CD4-positive, CD25-positive, alpha-beta regulatory T cell (primary cell): ENCODE measurements at places on chromosomes 6 and 20.

DNA sequence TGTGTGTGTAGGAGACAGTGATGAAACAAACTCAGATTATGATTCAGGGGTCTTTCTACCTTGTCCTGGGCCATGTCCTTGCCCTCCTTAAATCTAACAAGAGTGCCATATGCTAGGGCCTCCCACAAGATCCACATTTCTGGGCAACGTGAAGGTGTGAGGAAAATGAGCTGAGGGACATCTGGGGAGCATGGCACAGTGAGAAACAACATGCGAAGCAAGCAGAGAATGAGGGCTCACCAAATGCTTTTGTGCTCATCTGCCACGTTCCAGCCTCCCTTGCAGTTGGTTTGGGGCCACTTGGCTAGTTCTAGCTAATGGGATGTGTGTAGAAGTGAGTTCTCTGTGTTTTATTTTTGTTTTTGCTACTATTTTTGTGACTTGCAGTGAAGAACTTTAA lies 21.4 kb upstream of the RNF182 start:
- peaks cover 25% of the 10 kb centered on the region for H3K27me3 ChIP-seq
- H3K4me1 ChIP-seq: no peaks in the 10 kb centered on the region
- DNase-seq: no peak
- H3K4me3 ChIP-seq: no peak overlapping the region

GRCh38 chr6:14875481-14876063 lies 370.3 kb upstream of the JARID2 start:
- H3K4me1 ChIP-seq: peaks cover 18% of the 10 kb centered on the region
- DNase-seq: no peak
- H3K27me3 ChIP-seq: no peaks in the 10 kb centered on the region

DNA sequence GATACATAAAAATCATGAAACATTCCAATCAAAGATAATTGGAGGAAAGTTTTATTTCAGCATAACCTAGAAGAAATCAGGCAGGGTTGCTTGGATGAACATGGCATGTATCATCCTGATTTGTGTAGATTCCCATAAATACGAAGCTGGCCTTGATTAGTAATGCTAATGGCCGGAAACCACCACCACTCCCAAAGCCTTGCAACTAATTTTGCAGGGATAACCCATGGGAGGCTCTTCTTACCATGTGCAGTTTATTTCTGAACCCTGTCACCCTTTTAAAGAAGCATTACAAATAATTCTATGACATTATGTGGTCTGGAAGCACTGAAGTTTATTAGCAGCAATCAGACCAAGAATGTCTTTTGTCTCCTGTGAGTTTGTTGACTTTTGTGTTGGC lies 80.8 kb downstream of the AIG1 start:
- no peaks in the 10 kb centered on the region for H3K27me3 ChIP-seq
- no peak overlapping the region for H3K4me3 ChIP-seq
- H3K4me1 ChIP-seq: peaks cover 14% of the 10 kb centered on the region
- H3K27ac ChIP-seq: no peak overlapping the region

- no peak for DNase-seq
- no peaks in the 10 kb centered on the region for H3K36me3 ChIP-seq
- no peaks in the 10 kb centered on the region for H3K4me1 ChIP-seq
- H3K27me3 ChIP-seq: no peaks in the 10 kb centered on the region
Measured at GRCh38 chr20:51584116-51584515, 41.6 kb upstream of the NFATC2 start.

GRCh38 chr6:111844376-111844775 lies 28.9 kb downstream of the FYN start:
- H3K4me1 ChIP-seq: peaks cover 93% of the 10 kb centered on the region
- peaks cover 9% of the 10 kb centered on the region for H3K36me3 ChIP-seq
- peak overlapping the region; percentile 72 for H3K4me3 ChIP-seq
- H3K27me3 ChIP-seq: no peaks in the 10 kb centered on the region
- H3K27ac ChIP-seq: peak overlapping the region; percentile 86

- DNase-seq: peak; percentile 87
- H3K27me3 ChIP-seq: no peaks in the 10 kb centered on the region
- peaks cover 17% of the 10 kb centered on the region for H3K36me3 ChIP-seq
- H3K27ac ChIP-seq: peak overlapping the region; percentile 69
- H3K4me3 ChIP-seq: peak overlapping the region; percentile 76
Measured at GRCh38 chr20:32509639-32510066, 75.5 kb downstream of the NOL4L start.

- DNase-seq: no peak
- H3K27ac ChIP-seq: no peak overlapping the region
Measured at GRCh38 chr6:45712076-45712475, 303.6 kb downstream of the CLIC5 start.

DNA sequence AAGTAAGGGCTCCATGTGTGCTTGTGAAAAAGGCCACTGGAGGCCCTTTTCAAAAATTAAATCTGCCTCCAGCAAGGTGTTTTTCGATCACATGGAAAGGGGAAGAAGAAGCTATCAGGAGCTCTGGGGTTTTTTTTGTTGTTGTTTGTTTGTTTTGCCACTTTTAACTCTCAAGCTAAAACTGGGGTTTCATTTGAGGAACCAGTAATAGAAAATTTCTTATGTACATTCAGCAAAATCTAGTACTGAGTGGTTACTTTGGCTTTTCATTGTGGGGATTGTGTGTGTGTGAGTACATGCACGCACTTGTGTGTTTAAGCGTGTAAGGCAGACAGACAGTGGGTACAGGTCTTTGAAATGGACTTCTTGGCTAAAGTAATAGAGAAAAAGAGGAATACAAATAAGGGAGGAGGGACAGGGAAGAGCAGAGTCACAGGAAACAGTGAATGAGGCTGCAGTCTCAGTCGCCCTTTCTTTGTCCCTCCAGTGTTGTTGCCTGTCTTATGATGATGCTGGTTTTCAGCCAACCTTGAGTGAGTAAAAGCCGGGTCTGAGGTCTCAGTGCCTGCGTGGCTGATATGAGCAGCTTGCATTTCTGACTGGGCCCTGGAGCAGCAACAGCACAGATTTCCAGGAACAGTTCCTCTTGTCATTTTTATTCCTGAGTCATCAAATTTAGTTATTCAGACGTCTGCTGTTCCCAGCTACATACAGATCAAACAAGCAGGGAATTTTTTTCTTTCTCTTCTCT lies 26.2 kb downstream of the SLC16A10 start:
- H3K27ac ChIP-seq: peak overlapping the region; percentile 56
- no peaks in the 10 kb centered on the region for H3K27me3 ChIP-seq
- no peak for DNase-seq
- H3K4me3 ChIP-seq: peak overlapping the region; percentile 77
- no peaks in the 10 kb centered on the region for H3K36me3 ChIP-seq
- H3K4me1 ChIP-seq: peaks cover 28% of the 10 kb centered on the region

DNA sequence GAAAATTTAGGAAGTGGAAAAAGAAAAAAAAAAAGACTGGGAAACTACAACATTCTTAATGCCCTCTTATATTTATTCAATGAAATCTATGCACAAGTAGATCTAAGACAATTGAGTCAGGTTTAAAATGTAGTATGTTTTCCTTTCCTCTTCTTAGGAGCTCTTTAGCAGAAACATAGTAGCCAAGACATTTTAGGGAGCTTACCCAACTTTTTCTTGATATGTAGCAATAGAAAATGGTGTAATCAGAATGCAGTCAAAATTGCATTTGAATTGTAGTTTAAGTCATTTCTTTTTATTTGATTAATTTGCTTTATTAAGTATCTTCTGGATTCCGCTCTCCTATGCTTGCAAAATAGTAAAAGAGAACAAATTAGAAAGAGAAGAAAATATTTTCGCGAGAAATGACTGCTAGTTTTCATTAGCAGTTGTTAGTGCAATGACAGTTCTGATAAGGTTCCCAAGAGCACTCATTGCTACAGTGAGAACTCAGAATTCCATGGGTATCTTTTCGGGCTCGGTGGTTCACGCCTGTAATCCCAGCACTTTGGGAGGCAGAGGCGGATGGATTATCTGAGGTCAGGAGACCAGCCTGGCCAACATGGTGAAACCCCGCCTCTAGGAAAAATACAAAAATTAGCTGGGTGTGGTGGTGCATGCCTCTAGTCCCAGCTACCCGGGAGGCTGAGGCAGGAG lies 52.2 kb downstream of the JARID2 start:
- peaks cover 35% of the 10 kb centered on the region for H3K4me1 ChIP-seq
- no peak overlapping the region for H3K27ac ChIP-seq
- H3K36me3 ChIP-seq: no peaks in the 10 kb centered on the region
- no peak overlapping the region for H3K4me3 ChIP-seq

- no peaks in the 10 kb centered on the region for H3K27me3 ChIP-seq
- no peak overlapping the region for H3K27ac ChIP-seq
- no peak overlapping the region for H3K4me3 ChIP-seq
- H3K4me1 ChIP-seq: no peaks in the 10 kb centered on the region
- peaks cover 1% of the 10 kb centered on the region for H3K36me3 ChIP-seq
Measured at GRCh38 chr6:149443411-149444181, 41.2 kb downstream of the ZC3H12D start.

- no peaks in the 10 kb centered on the region for H3K36me3 ChIP-seq
- DNase-seq: no peak
Measured at GRCh38 chr20:59725476-59726280, 121.3 kb downstream of the PHACTR3 start.

DNA sequence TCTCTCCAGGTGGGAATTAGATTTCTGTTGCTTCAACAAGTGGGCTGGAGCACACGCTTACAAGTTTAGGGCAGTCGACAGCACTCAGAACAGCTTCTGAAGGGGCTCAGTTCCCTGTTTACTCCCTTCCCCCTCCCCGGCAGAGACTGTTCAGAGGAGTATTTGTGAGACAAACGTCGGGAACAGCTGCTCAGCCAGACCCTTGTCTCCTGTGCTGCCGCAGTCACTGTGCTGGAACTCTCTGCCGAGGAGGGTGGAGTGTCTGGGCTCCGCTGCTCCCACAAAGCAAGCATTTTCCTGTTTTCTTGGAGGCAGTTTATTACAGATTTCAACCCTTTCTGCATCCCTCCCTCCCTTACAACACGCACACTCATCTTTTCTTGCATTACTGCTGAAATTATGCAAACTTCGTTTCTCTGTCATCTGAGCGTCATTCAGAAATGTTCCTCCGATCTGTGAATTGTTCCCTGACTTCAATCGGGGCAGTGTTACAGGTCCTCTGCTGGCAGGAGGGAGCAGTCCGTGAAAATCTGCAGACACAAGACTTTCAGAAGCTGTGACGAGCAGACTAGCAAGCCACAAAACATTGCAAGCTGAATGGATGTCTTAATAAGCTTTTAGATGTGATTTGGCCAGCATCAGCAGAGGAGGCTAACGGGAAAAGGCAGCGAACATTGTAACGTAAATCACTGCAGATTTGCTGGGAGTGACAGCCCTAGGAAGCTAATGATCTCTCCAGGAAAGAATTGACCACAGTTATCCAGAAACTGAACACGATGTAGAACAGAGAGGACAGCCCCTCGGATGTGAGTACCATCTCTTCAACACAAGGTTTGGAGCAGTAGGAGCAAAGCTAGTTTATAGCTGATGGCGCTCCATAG lies 76.2 kb downstream of the LYRM2 start:
- no peak overlapping the region for H3K27ac ChIP-seq
- DNase-seq: no peak
- H3K4me3 ChIP-seq: no peak overlapping the region
- no peaks in the 10 kb centered on the region for H3K4me1 ChIP-seq

DNA sequence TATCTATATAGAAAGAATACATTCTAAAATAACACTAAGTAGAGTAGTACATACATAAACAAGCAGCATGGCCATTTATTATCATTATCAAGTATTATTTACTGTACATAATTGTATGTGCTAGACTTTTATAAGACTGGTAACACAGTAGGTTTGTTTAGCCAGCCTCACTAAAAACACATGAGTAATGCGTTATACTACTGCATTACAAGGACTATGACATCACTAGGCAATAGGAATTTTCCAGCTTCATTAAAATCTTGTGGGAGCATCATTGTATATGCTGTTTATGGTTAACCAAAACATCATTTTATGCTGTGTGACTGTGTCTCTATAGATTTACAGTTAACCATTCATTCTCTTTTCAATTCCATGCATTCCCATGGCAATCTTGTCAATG lies 131.7 kb upstream of the HDGFL1 start:
- DNase-seq: no peak
- no peak overlapping the region for H3K27ac ChIP-seq
- H3K4me1 ChIP-seq: no peaks in the 10 kb centered on the region

GRCh38 chr6:108707328-108707976 lies 140.8 kb upstream of the ARMC2 start:
- no peak overlapping the region for H3K27ac ChIP-seq
- no peaks in the 10 kb centered on the region for H3K4me1 ChIP-seq
- no peaks in the 10 kb centered on the region for H3K36me3 ChIP-seq
- no peak for DNase-seq
- no peak overlapping the region for H3K4me3 ChIP-seq
- H3K27me3 ChIP-seq: no peaks in the 10 kb centered on the region

GRCh38 chr6:63926258-63926780 lies 290.7 kb downstream of the PHF3 start:
- H3K4me1 ChIP-seq: no peaks in the 10 kb centered on the region
- no peak overlapping the region for H3K27ac ChIP-seq
- H3K27me3 ChIP-seq: no peaks in the 10 kb centered on the region

GRCh38 chr20:57753332-57754164 lies 43.7 kb upstream of the PMEPA1 start:
- H3K27me3 ChIP-seq: no peaks in the 10 kb centered on the region
- no peak overlapping the region for H3K27ac ChIP-seq
- no peak overlapping the region for H3K4me3 ChIP-seq
- H3K36me3 ChIP-seq: no peaks in the 10 kb centered on the region
- no peak for DNase-seq
- H3K4me1 ChIP-seq: peaks cover 4% of the 10 kb centered on the region

- H3K27me3 ChIP-seq: no peaks in the 10 kb centered on the region
- H3K27ac ChIP-seq: peak overlapping the region; percentile 91
- DNase-seq: peak; percentile 67
Measured at GRCh38 chr6:137811121-137811915, 55.7 kb upstream of the TNFAIP3 start.

- DNase-seq: no peak
- no peak overlapping the region for H3K27ac ChIP-seq
Measured at GRCh38 chr6:116406678-116407345, 36.1 kb downstream of the DSE start.

DNA sequence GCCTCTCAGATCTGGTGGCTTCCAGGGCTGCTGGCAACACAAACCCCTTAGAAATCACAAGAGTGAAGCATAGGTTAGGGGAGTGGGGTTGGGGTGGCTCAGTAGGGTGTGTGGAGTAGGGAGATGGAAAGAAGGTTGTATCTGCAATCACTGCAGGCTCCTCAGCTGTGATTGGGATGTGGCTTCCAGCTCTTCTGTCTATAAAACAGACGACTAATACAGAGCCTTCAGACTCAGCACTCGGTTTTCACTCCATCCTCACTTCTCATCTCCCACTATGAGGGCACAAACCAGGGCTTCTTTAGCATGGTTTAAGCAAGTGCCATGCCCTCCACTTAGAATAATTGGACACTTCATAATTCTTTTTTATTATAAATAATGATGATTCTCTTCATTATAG lies 46.4 kb upstream of the CAP2 start:
- H3K27ac ChIP-seq: no peak overlapping the region
- no peak overlapping the region for H3K4me3 ChIP-seq
- H3K27me3 ChIP-seq: no peaks in the 10 kb centered on the region
- DNase-seq: no peak

- H3K27me3 ChIP-seq: no peaks in the 10 kb centered on the region
- H3K4me3 ChIP-seq: no peak overlapping the region
- no peak overlapping the region for H3K27ac ChIP-seq
- no peak for DNase-seq
Measured at GRCh38 chr20:57378646-57379262, 12.4 kb upstream of the RBM38 start.

- no peak overlapping the region for H3K27ac ChIP-seq
- no peaks in the 10 kb centered on the region for H3K4me1 ChIP-seq
- no peaks in the 10 kb centered on the region for H3K36me3 ChIP-seq
- no peaks in the 10 kb centered on the region for H3K27me3 ChIP-seq
- H3K4me3 ChIP-seq: no peak overlapping the region
Measured at GRCh38 chr6:15061180-15061641, 184.7 kb upstream of the JARID2 start.

- peak; percentile 42 for DNase-seq
- H3K4me3 ChIP-seq: peak overlapping the region; percentile 95
- peaks cover 18% of the 10 kb centered on the region for H3K27me3 ChIP-seq
- no peaks in the 10 kb centered on the region for H3K36me3 ChIP-seq
- H3K27ac ChIP-seq: peak overlapping the region; percentile 72
Measured at GRCh38 chr6:105994591-105995390, 91.3 kb upstream of the PRDM1 start.
